ENCODE measurements at places on chromosomes 6 and 20.

- no peak for DNase-seq
These were observed 29.4 kb upstream of the SYNCRIP start for GRCh38 chr6:85672050-85672449.

DNA sequence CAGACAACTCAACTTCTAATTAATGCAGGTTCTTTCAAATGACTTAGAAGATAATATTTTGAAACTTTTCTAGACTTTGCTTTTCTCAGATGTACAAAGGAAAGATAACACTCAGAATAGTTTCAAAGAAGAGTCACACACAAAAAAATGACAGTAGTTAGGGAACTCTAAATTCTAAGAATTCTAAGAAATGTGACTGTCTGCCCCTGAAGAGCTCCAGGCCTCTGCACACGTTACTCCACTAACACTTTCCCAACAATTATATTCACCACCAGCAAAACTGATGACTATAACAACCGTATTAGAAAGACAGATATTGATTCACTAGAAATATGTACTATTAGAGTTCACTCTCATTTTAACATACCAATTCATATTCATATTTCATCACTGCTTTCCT lies 133.3 kb upstream of the SMLR1 start:
- DNase-seq: no peak

- DNase-seq: no peak
These were observed 19.0 kb upstream of the MAP3K7 start for GRCh38 chr6:90605749-90606340.

DNA sequence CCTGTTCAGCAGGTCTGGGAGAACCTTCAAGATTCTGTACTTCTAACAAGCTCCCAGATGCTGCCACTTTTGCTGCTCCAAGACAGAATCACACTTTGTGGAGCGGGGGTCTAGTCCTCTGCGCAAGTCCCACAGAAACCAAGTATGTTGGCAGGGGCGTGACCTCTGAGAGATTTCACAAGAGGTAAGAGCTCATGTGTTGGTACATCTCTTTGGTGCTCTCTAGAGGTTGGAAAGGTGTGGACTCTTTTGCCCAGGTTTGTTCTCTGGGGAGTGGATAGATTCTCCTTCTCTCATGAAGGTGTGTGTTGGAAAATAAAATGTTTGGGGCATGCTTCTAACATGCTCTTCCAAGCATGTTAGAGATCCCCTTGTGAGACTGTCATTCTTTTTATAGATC lies 340.9 kb upstream of the IRAK1BP1 start:
- DNase-seq: no peak

- no peak for DNase-seq
These were observed 28.3 kb upstream of the TMEM200A start for GRCh38 chr6:130337534-130337933.

- peak; percentile 50 for DNase-seq
These were observed 41.8 kb upstream of the ARFGEF2 start for GRCh38 chr20:48879612-48880245.

GRCh38 chr6:161417717-161418462 lies 144.0 kb upstream of the AGPAT4 start:
- DNase-seq: peak; percentile 77

DNA sequence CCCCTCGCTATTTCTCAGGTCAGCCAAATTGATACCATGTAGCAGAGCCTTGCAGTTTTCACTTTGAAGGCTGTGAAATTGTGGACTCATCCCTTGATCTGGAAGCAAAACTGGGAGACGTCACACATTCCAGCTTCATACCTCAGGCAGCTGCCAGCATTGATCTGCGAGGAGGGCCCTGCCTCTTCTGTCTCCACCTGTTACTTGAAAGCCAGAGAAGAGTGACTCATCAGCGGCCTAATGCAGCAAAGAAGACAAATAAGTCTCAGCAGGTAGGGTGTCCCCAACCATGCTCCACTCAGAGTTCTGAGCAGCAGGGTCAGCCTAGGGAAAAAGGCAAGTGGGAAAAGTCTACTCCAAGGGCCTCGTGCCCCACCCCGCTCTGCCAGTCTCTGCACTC lies 69.4 kb upstream of the BMP2 start:
- no peak for DNase-seq

- DNase-seq: no peak
These were observed 188.6 kb downstream of the GJA10 start for GRCh38 chr6:90082847-90083246.

DNA sequence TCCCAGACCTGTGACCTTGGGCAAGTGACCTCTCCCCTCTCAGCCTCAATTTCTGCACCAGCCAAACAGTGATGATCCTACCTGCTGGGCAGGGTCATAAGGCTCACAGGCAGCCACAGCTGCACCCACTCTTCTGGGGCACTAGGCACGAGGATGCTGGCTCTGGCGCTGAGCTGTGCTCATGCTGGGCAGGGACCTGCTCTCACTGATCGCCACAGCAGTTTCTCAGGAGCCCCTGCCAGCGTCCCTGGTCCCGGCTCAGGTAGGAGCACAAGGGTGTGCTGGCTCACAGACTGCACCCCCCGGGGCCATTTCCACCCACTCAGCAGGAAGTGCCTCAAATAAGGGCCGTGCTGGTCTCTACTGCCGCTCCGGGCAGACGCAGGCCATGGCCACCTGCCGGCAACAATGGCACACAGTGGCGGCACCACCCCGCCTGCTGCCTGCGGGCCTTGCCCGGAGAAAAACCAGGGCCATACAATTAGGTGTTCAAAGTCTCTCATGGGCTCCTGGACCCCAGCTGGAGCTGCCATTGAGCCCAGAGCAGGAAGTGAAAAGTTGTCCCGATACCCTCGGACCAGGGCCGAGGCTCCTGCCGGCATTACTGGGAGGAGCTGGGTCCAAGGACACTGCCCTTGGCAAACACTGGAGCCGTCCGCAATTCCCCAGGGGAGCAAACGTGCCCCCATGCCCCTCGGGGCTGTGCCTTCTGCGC lies 4.6 kb upstream of the CABLES2 start:
- no peak for DNase-seq

DNA sequence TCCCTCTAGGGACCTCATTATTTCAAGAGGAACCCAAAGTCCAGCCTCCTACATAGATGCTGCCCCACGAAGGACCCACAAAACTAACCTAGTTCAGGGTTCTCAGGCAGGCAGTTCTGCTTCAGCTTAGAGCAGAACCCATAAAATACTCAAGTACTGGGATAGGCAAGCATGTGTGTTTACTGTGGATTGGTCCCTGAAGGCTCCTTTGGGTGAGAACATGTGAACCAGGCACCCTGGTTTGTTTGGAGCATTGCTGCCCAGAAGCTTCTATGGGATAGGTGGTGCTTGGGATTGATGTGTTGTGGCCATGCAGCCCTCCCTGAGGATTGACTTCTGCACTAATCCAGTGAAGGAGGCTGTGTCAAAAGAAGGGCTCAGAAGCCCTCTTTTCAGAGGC lies 14.9 kb upstream of the EFHC1 start:
- no peak for DNase-seq

- no peak for DNase-seq
These were observed 58.0 kb downstream of the ZNF292 start for GRCh38 chr6:87213364-87213763.

DNA sequence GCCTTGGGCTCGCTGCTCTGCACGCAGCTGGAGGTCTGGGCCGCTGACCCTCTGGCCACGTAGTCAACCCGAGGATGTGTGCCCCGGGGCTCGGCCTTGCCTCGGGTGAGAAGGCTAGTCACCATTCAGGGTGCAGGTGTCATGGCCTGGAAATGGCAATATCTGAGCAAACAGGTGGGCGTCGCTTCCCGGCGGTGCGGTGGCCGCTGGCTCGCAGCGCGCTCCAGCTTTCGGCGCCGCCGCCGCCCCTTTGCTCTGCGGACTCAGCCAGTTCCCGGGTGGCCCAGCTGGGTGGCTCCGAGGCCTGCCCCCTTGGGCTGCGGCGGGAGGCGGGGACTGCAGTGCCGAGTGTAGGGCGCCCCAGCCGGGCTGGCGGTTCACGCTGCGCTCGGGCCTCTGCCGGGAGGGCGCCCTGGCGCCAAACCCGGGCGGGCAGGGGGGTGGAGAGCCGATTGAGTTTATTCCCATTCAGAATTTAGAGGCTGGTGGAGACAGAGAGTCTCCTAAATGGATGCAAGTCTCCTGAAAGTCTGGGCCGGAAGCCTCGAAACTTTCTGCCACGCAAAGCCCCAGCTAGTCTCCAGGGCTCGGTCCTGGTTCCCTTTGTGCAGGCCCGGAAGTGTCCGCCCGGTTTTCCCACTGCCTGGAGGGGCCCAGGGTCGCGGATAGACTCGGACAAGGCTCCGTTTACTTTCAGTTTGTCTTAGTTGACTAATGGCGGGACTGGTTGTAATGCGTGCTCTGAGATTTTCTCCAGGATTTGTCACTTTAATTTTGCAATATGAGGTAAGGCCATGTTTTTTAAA lies 11.3 kb upstream of the TFAP2A start:
- DNase-seq: peak; percentile 73

- no peak for DNase-seq
These were observed 3.6 kb downstream of the JARID2 start for GRCh38 chr6:15249371-15250019.

Measured in right cardiac atrium (tissue), 5 donors.